ENCODE measurements at places on chromosomes 2 and 18.

- DNase-seq, result no peak
Measured at GRCh38 chr2:205936446-205936845, 149.5 kb downstream of the INO80D start.

DNA sequence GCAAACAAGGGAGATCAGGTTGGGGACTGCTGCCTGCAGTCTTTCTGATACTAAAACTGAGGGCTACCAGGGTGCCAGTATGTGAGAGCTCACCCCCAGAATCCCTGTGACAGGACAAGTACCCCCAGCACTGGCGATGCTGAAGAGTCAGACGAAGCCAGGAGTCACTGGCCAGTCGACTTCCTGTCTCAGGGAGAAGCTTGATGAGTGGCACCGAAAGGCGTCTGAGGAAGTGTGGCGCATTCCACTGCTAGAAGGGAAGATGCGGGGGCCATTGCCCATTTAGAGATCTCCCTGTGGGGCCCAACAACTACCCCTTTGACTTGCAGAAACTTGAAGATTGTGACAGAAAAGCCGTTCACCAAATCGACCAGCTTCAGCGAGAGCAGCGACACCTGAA lies 22.0 kb downstream of the MXD1 start:
- DNase-seq, result peak; percentile 21

- no peak for DNase-seq
Measured at GRCh38 chr2:102002228-102002627, 10.5 kb downstream of the IL1R2 start.

- no peak for DNase-seq
Measured at GRCh38 chr2:231503766-231504165, 26.5 kb downstream of the NMUR1 start.

GRCh38 chr2:221019668-221020067 lies 552.4 kb downstream of the EPHA4 start:
- DNase-seq, result no peak

DNA sequence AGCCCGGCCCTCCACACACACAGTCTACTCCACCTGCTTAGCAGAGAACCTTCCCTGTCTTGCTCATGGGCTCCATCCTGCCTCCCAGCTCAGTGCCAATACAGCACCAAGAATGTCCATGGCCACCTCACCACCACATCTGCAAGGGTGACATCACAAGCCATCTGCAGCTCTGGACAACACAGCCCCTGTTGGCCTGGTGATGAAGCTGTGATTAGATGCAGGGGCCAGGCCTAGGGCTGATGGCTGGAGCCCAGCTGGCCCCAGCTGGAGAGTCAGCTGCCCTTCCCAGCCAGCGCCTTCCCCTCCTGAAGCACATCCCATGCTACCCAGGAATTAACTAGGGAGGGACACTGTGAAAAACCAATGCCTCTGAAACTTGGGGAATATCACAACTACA lies 91.1 kb downstream of the TTC32 start:
- DNase-seq, result no peak

DNA sequence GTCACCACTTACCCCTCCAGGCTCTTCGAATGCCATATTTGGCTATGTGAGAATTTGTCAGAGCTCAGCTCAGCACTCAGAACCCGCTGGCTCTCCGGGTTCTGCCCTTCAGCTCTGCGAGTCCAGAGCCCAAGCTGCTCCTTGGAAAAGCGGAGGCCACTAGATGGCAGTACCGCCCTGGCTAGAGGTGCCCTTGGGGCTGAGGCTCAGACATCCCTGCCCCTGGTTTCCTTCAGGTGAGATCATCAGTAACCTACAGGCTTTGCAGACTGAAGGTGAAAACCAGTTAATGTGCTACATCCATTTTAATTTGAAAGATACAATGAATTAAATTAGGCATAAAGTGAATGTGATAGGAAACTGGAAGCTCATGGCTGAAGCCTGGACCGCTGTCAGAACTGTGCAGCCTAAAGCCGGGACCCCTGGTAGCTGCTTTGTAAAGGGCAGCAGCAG lies 285.6 kb downstream of the AGAP1 start:
- DNase-seq, result peak; percentile 57

- DNase-seq, result peak; percentile 68
Measured at GRCh38 chr2:176652300-176653182, 383.3 kb downstream of the MTX2 start.

DNA sequence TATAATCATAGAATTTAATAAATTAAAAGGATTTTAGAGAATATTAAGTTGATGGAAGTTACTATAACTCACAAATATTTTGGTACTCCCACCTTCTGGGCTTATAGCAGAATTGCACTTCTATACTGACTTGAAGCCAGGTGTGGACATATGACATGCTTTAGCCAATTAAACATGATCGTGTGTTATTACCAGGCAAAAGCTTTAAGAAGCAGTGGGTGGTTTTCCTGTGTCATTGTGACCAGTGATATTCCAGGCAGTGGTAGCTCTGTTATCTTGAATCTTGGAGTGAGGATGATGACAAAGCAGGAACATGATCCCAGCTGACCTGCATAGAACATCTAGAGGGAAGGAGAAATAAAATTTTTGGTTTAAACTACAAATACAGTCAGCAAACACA lies 370.9 kb upstream of the ZEB2 start:
- DNase-seq, result peak; percentile 33

GRCh38 chr2:46119453-46119852 lies 177.8 kb upstream of the EPAS1 start:
- DNase-seq, result peak; percentile 78

GRCh38 chr2:3305952-3306351 lies 71.7 kb downstream of the EIPR1 start:
- no peak for DNase-seq

DNA sequence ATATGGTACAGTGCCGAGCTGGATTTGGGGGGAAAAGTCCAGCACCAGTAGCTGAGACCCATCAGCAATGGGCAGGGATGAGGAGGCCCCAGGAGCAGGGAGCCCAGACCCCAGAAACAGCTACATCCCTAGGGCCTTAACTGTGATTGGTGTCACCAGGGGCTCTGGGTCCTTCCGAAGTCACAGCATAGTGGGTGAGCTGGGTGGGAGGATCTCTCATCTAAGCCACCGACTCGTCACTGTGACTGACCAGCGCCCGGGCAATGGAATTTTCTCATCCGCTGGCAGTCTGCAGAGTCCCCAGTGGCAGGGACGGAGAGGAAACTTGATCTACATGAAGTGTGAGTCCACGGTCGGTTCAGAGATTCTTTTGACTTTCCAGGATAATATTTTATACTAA lies 186.5 kb downstream of the SH3BP4 start:
- no peak for DNase-seq

- DNase-seq, result no peak
Measured at GRCh38 chr2:134625311-134625710, 93.5 kb downstream of the TMEM163 start.

- no peak for DNase-seq
Measured at GRCh38 chr18:42444349-42444748, 489.3 kb downstream of the PIK3C3 start.

DNA sequence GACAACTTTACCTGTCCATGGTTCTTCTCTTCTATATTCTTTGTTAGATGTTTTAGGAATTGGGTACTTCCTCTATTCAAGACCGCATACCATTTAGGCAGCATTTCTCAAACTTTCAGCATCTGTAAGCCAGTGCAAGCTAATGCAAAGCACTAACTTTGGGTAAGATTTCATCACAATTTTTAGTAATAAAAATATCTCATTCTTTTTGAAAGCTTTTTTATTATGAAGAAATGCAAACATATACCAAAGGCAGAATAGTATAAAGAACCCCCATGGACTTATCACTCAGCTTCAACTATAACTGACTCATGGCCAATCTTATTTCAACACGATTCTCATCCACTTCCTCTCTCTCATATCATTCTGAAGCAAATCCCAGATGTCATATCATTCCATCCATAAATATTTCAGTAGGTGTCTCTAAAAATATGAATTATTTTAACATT lies 32.9 kb downstream of the INO80C start:
- no peak for DNase-seq

GRCh38 chr2:164734196-164734595 lies 107.4 kb downstream of the COBLL1 start:
- no peak for DNase-seq

- DNase-seq, result no peak
Measured at GRCh38 chr2:217834057-217834620, 168.7 kb downstream of the TNS1 start.

GRCh38 chr18:24560511-24560981 lies 100.1 kb downstream of the HRH4 start:
- peak; percentile 23 for DNase-seq

DNA sequence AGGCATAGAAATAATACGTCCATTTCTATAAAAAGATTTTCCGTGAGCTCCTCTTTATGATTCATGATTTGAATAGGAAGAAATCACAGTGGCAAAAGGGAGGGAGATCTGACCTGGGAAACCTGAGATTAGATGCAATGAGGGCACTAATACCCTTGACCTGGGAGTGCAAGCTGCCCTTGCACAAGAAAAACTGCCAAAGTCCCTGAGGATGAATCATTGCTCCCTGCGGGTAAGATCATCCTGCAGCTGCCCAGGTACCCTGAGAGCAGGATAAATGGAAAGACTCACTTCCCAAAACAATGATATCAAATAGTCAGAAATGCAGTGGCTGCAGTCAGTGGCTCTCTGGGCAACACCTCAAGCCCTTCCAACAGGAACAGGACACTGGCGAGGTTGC lies 11.6 kb downstream of the FHL2 start:
- no peak for DNase-seq

- peak; percentile 39 for DNase-seq
Measured at GRCh38 chr2:160696087-160696452, 202.5 kb upstream of the RBMS1 start.

GRCh38 chr2:76946631-76947145 lies 575.5 kb downstream of the LRRTM4 start:
- no peak for DNase-seq

GRCh38 chr18:75110846-75111415 lies 98.0 kb downstream of the PTGR3 start:
- DNase-seq, result no peak

DNA sequence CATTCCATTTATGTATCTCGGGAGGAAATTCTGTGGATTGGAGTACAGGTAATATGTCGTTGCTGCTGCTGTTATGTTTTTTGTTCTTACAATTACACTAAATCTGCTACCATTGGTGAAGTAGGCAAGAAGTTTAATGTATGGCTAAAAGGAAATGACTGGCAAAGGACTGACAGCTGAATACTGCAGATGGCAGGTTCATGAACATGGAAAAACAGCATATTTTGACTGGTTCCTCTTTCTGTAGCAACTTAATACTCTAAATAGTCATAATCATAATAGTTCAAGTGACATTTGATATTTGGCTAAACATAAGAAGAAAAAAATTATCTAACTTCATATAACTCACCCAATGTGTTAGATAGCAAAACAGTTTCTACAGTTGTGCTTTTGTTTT lies 84.5 kb upstream of the PGAP1 start:
- DNase-seq, result no peak

DNA sequence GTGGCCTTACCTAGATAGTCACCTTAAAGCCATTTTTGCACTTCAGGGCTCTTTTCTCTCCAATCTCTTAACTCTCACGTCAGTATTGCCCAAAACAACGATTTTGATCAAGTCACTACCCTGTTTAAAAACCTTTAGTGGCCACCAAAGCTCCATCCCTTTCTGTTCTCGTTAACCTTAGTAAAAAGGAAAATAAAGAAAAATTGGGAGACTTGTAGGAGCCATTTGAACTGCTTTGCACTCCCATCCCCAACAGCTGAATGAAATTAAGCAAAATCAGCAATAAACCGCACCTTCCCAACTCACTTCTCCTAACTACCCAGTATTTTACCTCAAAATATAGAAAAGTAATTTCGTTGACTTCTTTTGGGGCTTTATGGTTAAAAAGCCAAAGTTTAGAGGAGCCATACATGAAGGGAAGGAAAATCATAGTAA lies 686 bp upstream of the ARL5A start:
- no peak for DNase-seq

GRCh38 chr2:101881131-101881530 lies 110.6 kb upstream of the IL1R2 start:
- peak; percentile 31 for DNase-seq

DNA sequence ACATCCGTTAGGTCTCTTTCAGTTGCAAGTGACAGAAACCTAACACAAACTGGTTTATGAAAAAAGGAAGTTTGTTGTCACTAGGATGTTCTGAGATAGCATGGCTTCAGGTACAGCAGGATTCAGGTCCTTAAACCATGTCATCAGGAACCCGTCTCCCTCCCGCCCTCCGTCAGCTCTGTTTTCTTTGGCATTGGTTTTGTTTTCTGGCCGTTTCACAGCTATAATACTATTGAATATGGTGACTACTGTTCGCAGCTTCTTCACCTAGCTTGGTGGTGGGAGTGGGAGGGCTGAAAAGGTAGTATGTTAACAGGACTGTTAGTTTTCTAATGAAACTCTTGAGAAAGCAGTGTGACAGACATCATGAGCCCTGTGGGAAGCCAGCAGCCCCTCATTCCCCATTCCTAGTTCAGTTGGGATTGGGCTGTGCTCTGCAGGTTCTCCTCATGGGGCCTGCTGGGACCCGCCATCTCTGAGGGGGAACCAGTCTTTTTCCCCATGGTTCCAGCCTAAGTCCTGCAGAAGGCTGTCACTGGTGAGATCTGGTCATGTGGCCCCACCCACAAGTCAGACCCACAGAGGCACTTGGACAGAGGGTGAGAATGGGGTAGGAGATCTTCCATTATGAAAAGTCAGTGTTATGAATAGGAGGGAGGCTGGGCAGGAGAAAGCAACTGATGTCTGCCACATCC lies 12.1 kb downstream of the PTMA start:
- no peak for DNase-seq

DNA sequence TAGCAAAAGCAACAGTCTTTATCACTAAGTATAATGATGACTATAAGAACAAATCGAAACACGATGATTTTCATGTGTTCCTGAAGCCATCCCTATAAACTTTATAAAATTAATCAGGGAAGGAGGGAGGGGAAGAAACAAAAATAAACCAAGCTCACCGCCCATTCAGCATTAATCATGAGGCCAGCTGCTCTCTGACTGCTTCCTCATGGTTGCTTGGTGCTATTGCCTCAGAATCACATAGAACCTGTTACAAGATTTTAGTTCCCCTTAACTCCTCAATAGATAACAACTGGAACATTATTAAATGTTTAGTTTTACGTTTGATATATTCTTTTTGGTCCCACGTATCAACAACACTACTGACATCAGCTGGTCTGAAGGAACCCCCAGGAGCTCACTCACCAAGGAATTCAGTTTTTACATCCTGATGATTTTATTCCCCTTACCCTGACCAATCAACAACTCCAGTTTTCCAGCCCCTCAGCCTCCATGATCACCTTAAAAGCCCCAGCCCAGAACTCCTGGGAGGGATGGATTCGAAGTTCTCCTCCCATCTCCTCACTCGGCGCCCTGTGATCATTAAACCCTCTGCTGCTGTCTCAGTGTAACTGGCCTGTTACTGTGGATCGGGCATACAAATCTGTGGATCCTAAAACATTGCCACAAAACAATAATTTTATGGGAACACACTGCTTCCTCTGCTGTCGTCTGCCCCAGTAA lies 10.6 kb upstream of the HNRNPLL start:
- DNase-seq, result no peak

- DNase-seq, result peak; percentile 20
Measured at GRCh38 chr2:44246436-44246835, 28.8 kb upstream of the SLC3A1 start.

GRCh38 chr2:241974851-241975592 lies 105.5 kb downstream of the RTP5 start:
- DNase-seq, result no peak
